ENCODE measurements at places on chromosomes 4 and X.

- DNase-seq: no peak
Observed at GRCh38 chrX:139018436-139018835, 306.9 kb upstream of the FGF13 start.

- DNase-seq: peak; percentile 27
Observed at GRCh38 chrX:149540131-149540620, 636 bp upstream of the EOLA1 start.

GRCh38 chr4:158861281-158861680 is 92.5 kb downstream of the FNIP2 start:
- no peak for DNase-seq

DNA sequence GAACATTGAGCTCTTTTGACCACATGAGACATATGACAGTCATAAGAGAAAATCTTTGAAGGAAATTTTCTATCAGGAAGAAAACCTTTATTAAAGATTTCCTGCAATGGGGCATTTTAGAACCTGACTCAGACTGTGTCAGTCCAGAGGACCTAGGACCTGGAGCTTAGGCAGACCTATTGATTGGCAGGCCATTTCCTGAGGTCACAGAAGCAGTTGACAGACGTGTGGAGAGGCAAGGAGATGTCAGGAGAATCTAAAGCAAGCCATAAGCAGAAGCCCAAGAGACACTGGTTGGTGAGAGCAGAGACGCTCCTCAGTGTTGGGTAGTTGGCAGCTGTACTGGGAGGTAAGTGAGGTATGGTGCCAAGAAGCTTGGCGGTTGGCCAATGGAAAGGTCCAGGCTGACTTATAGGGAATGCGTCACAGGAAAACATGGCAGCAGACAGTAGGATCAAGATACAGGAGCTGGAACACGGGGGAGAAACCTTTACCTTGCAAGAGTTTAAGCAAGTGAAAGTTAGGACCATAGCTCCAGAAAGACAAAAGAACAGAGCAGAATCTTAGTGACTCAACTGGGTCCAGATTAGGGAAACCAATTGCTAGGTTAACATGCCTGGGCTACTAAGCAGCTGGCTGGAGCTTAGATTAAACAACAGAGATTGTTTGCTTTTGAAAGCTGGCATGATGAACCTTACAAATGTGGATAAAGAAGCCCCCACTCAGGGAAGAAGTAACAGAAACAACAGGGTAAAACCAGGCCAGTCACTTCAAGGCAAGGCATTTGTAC is 18.6 kb downstream of the PALLD start:
- no peak for DNase-seq

GRCh38 chr4:140947506-140947905 is 185.8 kb downstream of the RNF150 start:
- DNase-seq: no peak

GRCh38 chr4:41364876-41365275 is 108.1 kb downstream of the UCHL1 start:
- DNase-seq: no peak

DNA sequence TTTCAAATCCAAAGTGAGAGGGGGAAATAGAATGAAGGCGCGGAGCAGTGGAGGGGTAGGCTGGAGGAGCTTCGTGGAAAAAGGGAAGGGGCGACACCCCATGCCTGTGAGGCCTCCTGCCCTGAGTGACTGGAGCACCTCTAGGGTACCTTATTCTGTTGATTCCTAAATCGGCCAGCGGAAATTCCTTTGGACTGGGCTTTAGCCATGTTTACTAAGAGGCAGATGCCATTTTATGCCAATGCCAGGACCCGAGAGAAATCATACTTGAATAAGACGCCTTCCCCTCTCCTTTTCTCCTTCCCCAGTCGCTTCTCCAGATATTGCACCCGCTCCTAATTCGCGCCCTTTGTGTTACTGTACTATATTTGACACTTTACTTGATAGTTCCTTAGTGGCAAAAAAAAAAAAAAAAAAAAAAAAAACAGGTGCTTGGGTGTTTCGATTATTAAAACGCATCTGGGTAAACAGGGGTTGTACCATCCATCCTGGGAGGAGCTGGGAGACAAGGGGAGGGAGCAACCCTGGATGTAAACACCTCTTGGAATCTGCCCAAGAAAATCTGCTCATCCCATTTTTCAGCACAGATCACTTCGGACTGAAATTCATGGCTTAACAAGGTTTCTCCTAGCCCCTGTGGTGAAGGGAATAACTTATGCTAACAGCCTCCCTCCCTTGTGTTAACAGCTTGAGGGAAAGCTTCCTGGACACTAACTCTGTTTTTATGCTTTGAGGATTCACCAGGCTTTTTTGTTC is 1.5 kb downstream of the BMP3 start:
- DNase-seq: no peak

GRCh38 chr4:165872461-165873297 is at the start of gene TLL1:
Gene TLL1 (plus strand): TSS chr4:165873237. CDS start chr4:165873905, 668 bp downstream.
- DNase-seq: no peak

- DNase-seq: no peak
Observed at GRCh38 chr4:165874072-165874790, 1.2 kb downstream of the TLL1 start.

GRCh38 chrX:10622197-10622596 is 1.8 kb upstream of the MID1 start:
- no peak for DNase-seq

DNA sequence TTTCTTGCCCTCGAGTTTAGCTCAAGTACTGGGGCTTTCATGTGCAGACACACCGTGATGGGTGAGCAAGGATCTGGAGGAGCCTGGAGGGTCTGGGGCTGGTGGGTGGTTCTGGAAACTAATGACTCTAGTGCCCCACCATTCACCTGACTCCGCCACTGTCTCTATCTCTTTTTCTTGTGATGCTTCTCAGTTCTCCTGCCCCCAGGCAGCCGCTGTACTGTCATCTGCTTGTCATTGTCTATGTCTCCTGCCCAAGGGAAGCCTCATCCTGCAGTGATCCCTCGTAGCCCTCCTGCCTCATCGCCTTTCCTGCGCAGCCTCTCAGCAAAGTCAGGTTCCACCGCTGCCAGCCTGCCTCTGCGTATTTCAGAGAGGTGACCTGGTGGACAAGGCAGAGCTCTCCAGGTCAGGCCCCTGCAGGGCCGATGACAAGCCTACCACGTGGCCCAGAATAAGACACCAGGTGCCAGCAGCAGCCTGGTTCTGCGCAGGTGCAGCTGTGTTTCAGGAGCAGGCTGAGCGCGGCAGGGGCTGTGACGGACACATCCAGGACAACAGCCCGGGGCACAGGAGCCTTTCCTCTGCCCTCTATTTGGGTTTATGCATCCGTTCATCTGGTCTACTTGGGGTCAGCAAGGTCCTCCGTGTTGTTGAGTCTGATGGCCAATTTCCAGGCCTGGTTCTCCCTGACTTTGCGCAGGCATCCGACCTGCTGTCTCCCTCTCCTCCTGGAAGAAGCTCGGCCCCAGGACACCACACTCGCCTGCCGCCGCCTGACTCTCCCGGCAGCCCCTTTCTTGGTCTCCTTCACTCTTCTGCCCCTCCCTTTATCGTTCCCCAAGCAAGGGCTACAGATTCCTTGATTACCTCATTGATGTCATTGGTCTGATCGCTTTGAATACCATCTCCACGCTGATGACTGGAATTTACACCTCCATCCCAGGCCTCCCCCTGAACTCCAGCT is 30.9 kb upstream of the CDKN2AIP start:
- no peak for DNase-seq

- DNase-seq: no peak
Observed at GRCh38 chr4:1991596-1992434, 17.0 kb downstream of the NELFA start.

DNA sequence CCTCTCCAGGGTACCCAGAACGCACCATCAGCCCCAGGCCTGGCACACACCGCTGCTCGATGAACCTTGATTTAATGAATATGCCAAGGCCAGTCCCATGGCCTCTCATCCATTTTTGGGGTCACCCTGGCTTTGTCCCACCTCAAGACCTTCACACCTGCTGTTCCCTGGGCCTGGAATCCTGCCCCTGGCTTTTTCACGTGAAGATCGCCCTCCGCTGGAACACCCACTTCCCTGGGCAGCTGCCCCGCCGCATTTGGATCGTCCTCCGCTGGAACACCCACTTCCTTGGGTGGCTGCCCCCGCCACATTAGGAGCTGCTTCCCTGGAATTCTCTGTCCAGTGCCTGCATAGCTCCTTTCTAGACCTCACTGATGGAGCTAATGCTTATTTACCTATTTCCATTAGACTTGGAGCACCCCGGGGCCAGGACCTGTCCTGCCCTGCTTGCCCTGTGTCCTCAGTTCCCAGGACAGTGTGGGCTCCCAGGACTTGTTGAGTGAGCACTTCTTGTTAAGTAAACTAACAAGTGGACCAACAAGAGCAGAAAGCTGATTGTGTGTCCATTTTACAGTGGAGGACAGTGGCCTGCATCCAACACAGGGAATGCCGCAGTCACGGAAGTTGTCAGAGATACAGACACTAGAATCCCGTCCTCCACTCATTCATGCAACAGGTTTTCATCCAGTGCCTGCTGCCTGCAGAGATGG is 12.5 kb downstream of the BLOC1S4 start:
- no peak for DNase-seq

DNA sequence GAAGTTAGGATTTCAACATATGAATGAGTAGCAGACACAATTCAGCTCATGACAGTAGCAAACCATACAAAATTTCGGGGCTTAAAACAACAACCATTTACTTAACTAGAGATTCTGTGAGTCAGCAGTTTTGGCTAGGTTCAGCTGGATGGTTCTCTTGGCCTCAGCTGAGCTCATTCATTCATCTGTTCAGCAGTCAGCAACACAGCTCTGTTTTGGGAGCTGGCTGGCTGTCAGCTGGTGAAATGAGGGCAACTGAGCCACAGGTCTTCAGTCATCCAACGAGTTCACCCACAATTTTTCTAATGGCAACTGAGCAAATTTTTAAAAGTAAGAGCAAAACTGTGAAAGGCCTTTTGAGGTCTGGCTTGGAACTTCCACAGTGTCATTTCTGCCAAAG is 2005.1 kb upstream of the AGA start:
- no peak for DNase-seq

GRCh38 chr4:91422011-91422410 is 881.8 kb upstream of the GRID2 start:
- DNase-seq: no peak

- no peak for DNase-seq
Observed at GRCh38 chr4:164579270-164579942, 174.5 kb upstream of the SMIM31 start.

DNA sequence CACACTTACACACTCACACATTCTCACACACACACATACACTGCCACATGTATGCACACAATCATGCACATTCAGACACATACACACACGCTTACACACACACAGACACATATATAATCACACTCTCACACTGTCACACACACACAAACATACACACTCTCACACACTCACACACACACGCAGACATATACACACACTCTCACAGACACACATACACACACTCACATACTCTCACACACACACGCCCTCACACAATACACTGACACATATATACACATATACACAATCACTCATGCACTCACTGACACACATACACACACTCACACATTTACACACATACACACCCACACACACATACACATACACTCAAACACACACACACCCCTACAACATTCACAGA is 435.3 kb upstream of the FRG1 start:
- no peak for DNase-seq

DNA sequence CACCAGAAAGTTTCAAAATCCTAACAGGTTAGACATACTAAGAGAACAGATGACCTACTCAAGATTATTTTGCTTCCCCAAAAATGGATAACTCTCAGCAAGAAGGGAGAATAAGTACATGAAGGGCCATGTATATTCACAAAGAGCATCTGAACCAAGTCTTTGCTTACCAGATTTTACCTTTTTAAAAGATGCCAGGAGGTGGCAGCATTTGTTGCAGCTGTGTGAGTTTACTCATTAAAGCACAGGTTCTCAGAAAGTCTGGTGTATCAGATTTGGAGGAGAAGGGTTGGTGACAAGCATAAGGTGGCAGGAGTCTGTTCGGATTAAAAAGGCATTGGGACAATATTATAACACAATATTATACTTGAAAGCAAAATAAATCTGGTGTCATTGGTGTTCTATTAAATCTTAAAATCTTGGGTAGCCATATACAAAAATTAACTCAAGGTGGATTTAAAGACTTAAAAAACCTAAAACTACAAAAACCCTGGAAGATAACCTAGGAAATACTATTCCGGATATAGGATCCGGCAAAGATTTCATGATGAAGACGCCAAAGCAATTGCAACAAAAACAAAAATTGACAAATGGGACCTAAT is 51.3 kb upstream of the NFKB1 start:
- DNase-seq: no peak

DNA sequence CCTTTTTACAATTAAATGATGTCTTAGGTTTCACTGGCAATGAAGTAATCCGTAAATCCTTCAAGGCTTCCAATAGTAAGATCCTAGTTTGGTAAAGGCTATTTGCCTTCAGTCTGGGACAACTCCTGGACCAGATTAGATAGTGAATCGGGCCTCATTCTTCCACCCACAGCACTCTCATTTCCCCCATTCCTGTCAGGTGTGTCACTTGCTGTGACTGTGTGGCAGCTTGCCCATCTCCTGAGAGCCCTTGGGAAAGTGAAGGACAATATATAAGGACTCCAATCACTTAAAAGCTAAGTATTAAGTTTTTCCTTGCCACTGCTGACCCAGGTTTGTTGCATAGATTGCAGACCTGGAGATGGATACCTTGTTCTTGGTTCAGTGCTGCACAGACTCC is 3.3 kb upstream of the GASK1B start:
- DNase-seq: no peak

DNA sequence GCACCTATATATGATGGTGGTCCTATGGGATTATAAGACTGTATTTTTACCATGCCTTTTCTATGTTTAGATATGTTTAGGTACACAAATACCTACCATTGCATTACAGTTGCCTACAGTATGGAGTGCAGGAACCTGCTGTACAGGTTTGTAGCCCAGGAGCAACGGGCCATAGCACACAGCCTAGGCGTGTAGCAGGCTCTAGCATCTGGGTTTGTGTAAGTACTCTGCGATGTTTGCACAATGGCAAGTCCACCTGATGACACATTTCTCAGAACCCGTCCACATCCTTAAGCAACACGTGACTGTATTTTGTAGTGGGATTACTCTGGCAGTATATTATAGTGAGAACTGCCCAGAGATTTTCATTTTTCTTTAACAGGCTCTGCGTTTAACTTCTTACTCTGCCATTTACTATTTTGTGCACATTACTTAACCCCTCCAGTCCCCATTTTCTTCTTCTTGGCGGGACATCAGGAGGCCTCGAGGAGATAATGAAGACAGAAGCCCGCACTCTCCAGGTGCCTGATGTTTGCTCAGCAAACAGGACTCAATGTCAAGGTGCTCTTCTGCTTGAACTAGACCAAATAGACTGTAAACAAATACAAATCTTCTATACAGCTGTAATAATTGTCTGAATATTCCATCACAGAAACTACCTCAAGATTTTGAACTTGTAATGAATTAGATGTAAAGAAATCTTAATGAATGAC is 102.0 kb upstream of the PDLIM3 start:
- peak; percentile 46 for DNase-seq

GRCh38 chr4:159946983-159947615 is 844.2 kb downstream of the RAPGEF2 start:
- DNase-seq: peak; percentile 27

- DNase-seq: no peak
Observed at GRCh38 chr4:68410149-68410548, 37.1 kb upstream of the TMPRSS11E start.

GRCh38 chr4:130336585-130337217 is 1240.7 kb downstream of the C4orf33 start:
- DNase-seq: peak; percentile 1

GRCh38 chrX:16882169-16882568 is 12.0 kb upstream of the RBBP7 start:
- no peak for DNase-seq

All from epithelial cell of prostate (primary cell).